ENCODE measurements at places on chromosomes 3 and 15. TPM values are rescaled to one million over a fixed set of nuclear protein-coding genes. Genes with fewer than 3 reads are reported as not detected.

STAB1 gene
- total RNA-seq = 14.8 TPM

PLXND1 gene
- total RNA-seq = 14.3 TPM

PAQR9 gene
- 0.94 TPM for total RNA-seq

SAMMSON gene
- total RNA-seq = 0.47 TPM

MYRIP gene
- 12.5 TPM for total RNA-seq

GCSAM gene
- not detected for total RNA-seq

All from occipital lobe (tissue), 3 donors.